Stimulated activated CD4-positive, alpha-beta T cell treated with anti-CD3 and anti-CD28 coated beads, Interleukin-1b, Interleukin-23, amount 100 ng/mL, for 1 hour (primary cell): ENCODE measurements at places on chromosomes 4 and X.

DNA sequence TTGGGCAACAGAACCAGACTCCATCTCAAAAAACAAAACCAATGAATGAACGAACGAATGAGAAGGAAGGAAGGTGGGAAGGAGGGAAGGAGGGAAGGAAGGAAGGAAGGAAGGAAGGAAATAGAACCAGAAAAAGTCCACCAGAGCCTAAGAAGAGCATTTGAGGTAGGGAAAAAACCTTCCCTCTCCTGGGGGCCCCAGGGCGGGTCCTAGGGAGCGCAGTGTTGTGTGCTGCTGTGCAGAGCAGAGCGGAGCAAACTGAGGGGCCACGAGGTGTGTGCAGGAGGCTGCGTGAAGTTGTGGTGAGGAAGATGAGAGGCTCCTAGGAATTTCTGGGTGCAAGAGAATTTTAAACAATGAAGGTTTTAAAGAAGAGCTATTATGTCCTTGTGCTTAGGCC, 16.0 kb upstream of the NSUN7 start:
- no peak for DNase-seq

DNA sequence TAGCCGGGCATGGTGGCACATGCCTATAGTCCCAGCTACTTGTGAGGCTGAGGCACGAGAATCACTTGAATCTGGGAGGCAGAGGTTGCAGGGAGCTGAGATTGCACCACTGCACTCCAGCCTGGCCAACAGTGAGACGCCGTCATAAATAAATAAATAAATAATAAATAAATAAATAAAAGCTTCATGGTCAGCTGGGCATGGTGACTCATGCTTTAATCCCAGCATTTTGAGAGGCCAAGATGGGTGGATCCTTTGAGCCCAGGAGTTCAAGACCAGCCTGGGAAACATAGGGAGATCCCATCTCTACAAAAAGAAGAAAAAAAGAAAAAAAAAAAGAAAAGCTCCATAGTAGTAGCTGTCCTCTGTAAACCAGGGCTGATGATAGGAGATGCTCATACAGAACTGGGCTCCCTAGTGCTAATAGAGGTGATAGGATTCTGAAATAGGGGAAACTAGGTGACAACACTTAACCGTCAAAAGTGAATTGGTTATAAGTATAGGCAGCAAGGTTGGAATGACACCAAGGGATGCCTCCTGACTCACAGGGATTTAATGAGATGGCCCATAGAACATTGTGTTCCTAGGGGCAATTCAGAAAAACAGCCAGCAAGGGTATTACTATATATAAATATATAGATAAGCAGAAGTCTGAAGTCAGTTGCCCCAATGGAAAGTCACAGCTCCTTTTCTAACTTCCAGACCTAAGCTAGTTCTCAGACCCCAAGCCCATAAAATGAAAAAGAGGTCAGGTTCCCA, 41.8 kb upstream of the ARHGEF6 start:
- DNase-seq, result no peak

DNA sequence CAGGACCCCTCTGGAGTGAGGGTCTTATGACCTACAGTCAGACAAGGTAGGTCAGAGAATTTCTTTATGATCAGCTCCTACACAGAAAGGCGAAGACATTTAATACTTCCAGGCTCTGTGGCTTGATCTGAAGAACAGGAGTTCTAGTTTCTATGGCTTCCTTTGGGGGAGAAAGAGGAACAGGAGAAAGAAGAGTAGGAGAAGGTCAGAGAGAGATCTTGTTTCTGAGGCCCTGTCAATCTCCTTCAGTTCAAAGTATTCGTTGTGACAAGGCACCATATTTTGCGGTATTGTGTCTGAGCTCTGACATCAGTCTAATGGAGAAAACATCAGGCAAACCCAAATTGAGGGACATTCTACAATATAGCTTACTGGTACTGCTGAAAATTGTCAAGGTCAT, 16.7 kb downstream of the TMSB4X start:
- DNase-seq, result no peak

DNA sequence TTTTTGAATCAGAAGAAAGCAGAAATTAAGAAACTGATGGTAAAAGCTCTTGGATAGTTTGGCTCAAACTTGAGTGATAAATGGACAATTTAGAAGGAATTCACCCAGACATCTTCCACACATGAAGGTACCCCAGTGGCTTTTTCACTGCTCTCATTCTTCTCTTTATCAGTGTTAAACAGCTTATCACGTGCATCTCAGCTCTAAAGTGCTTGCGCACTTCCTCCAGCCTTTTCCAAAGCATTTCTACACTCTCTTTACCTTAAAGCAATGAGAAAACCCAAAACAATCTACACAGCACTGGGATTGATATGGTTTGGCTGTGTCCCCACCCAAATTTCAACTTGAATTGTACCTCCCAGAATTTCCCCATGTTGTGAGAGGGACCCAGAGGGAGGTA, 509.1 kb upstream of the FAT1 start:
- DNase-seq, result no peak

- no peak for DNase-seq
These were observed 352.6 kb upstream of the NWD2 start for GRCh38 chr4:36891971-36892370.
